ENCODE measurements at places on chromosomes 11 and 22.

DNA sequence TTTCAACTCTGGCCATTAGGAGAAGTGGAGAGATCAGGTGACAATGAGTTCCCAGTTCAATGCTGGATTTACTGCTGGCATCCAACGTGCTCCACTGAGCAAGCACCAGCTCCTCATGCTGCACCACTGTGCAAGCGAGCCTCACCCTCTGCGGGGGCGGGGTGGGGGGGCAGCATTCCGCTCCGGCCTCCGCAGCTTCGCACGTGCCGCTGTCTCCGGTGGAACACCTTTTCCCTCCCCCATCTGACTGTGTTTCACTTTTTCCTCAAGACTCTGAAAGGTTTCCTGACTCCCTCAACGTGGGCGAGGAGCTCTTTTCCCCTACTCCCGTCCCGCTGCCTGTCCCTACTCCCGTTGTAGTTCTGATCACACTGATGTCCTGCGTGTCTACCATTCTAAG is 835 bp upstream of the RHOD start:
- DNase-seq: peak; percentile 60

GRCh38 chr22:37457093-37457893 is 28.9 kb downstream of the MFNG start:
- peak; percentile 97 for DNase-seq

GRCh38 chr11:35425603-35426212 is 6.3 kb upstream of the SLC1A2 start:
- no peak for DNase-seq

- DNase-seq: no peak
Measured at GRCh38 chr11:2099516-2100349, 39.5 kb downstream of the IGF2 start.

- no peak for DNase-seq
Measured at GRCh38 chr11:44733877-44734276, 7.1 kb downstream of the TSPAN18 start.

- DNase-seq: no peak
Measured at GRCh38 chr22:44711690-44712555, 9.9 kb downstream of the PRR5 start.

GRCh38 chr11:73578592-73579185 is 19.2 kb downstream of the FAM168A start:
- no peak for DNase-seq

All from activated CD8-positive, alpha-beta memory T cell treated with anti-CD3 and anti-CD28 coated beads for 24 hours (primary cell).